NCI-H1417 treated with DMSO at 0.1 percent for 48 hours (cell line): ENCODE measurements at places on chromosomes 5 and 9.

DNA sequence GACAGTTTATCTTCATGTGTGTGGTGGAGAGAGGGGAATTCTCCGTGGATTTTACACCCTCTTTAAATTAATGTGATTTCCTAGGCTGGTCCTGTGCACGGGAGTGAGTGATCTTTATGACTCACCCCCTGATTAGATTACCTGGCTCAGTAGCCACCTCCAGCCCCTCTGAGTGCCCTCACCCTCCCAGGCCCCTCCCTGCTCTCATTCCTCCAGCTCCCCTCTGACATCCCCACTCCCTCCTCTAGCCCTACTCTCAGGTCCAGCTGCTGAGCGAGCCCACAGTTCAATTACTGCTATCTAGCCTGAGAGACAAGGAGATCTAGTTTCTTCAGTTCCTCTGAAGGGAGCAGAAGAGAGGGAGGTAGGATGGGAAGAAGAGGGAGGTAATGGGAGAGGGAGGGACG lies 61.8 kb upstream of the ARAP3 start:
- DNase-seq = no peak

DNA sequence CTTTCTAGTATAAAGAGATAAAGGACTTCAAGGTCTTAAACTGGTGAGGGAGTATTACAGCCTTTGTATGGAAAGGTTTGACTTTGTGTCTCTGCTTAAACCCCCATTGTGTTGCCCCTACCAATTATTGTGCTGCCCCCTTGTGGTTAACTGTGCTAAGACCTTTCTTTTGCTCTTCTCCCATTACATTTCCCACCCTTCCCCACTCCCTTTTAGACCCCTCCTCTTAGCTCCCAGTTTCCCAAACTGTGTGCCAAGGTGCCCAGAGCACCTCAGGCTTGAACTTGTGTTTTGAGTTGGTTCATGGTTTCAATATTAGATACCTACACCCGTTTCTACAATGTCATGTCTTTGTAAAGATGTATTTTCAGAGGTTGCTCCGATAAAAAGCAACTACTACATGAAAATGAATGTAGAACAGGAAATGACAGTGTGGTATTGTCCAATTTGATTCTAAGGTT lies 2.9 kb downstream of the JAK2 start:
- DNase-seq = no peak

GRCh38 chr9:134642385-134643181 lies 980 bp downstream of the COL5A1 start:
- DNase-seq = no peak

GRCh38 chr5:139707445-139708003 lies 59.4 kb downstream of the CXXC5 start:
- DNase-seq = no peak

GRCh38 chr5:34538026-34538672 lies 118.0 kb upstream of the RAI14 start:
- DNase-seq = no peak

- DNase-seq = no peak
Observed at GRCh38 chr5:107849118-107849517, 178.4 kb upstream of the EFNA5 start.

DNA sequence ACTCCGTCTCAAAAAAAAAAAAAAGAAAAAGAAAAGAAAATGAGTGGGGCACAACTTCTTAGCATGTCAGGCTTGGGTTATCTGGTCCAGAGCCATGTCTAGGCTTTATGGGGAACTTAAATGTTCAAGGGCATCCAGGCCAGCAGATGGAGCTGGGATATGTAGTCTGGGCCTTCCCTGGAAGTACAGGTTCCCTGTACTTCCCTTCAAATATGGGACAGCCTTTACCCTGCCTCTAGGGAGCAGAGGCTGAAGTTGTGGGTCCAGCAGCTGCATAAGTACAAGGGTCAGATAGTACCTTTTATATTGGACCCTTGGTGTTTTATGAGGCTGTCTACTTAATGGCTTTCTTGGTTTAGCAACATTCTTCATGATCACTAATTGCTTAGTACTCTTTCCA lies 42.1 kb downstream of the FAF2 start:
- DNase-seq = no peak

GRCh38 chr5:37751227-37751626 lies 88.6 kb downstream of the GDNF start:
- DNase-seq = no peak

- no peak for DNase-seq
Observed at GRCh38 chr5:96741891-96742309, 65.8 kb downstream of the ERAP1 start.

- DNase-seq = no peak
Observed at GRCh38 chr5:143011585-143011984, 241.4 kb downstream of the ARHGAP26 start.

- no peak for DNase-seq
Observed at GRCh38 chr9:80522465-80522864, 950.7 kb downstream of the TLE4 start.
